ENCODE measurements at places on chromosomes 13 and 19.

DNA sequence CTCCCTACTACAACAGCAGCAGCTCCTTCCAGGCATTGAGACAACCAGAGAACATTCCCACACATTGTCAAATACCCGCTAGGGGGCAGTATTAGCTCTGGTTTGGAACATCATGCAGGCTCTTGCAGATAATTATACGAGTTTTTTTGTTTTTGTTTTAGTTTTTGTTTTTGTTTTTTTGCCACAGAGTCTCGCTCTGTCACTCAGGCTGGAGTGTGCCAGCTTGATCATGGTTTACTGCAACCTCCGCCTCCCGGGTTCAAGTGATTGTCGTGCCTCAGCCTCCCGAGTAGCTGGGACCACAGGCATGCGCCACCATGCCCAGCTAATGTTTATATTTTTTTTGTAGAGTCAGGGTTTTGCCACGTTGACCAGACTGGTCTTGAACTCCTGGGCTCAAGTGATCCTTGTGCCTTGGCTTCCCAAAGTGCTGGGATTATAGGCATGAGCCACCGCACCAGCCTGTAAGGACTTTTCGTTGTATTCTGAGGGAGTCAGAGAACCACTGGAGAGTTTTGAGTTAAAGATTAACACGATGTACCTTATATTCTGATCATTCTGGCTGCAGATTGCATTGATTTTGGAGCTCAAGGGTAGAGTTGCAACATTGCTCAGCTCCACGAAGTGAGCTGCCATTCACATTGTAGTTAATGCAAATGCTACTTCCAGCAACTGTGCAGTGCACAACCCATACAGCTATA, 41.7 kb upstream of the CEACAM20 start:
- peak; percentile 56 for DNase-seq

- no peak for DNase-seq
Observed at GRCh38 chr19:6138066-6138465, 2.6 kb downstream of the ACSBG2 start.

DNA sequence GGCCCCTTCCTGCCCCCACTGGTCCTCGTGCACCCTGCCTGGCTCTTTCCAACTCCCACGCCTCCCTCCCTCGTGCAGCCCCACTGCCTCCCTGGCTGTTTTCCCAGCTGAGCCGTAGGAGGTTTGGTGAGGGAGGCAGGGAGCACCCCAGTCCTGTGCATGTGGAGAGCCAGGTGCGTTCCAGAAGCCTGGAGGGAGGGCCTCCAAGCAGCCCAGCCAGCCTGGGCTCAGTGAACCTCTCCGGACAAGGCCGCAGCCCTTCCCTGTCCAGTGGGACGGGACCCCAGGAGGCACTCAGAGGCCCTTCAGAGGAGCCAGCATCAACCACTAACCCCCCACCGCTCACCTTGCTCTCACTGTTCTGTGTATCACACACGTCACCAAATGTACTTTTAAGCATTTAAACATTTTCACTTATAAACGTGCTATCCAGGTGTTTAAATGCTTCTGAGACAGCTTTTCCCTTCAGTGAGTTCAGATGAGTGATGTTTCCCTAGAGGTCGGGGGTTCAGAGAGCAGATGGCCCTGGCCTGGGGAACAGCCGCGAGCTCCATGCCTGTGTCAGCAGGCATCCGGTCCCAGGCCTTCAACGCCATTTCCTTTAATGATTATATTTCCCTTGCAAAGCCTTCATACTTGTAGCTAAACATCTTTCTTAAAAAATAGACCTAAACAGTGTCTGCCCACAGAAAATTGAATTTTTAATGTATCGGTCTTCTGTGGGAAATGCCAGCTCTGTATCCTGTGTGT, 122.6 kb downstream of the ATP11A start:
- no peak for DNase-seq

GRCh38 chr13:60733933-60734332, 336.9 kb downstream of the TDRD3 start:
- no peak for DNase-seq

Data from CD4-positive, alpha-beta T cell treated with Interleukin-17A for 4 hours (primary cell).